ENCODE measurements at places on chromosomes 4 and X.

DNA sequence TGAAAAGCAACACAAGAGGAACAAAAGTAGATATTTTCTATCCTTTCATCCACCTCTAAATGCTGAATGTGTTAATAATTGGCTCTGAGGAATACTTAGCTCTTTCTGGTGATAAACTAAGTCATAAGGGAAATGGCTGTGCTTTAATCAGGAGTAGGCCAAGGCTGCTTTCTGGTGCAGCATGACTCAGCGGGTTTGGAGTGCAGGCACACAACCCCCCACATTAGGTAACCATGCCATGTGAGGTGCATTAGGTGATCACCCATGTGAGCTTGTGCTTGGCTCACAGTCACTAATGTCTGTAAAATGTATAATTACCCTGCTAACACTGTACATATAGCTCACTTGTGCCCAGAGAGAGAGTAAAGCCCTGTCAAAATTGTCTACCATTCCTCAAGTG is 57.2 kb downstream of the USP38 start:
- DNase-seq, result no peak

DNA sequence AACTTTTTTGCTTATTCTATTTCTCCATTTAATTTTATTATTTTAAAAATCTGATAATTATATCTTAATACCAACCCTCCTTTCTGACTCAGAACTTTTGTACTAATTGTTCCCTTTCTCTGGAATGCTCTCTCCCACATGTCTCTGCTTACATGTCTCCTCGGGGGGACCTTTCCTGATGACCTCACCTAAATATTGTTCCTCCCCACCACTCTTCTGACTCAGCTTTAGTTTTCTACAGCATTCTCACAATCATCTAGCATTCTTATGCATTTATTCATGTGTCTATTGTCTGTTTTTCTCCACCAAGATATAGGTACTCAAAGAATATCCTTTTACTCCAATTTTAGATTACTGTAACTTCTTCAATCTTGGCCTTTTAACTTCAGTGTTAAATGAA is 128.7 kb downstream of the MSL3 start:
- no peak for DNase-seq

DNA sequence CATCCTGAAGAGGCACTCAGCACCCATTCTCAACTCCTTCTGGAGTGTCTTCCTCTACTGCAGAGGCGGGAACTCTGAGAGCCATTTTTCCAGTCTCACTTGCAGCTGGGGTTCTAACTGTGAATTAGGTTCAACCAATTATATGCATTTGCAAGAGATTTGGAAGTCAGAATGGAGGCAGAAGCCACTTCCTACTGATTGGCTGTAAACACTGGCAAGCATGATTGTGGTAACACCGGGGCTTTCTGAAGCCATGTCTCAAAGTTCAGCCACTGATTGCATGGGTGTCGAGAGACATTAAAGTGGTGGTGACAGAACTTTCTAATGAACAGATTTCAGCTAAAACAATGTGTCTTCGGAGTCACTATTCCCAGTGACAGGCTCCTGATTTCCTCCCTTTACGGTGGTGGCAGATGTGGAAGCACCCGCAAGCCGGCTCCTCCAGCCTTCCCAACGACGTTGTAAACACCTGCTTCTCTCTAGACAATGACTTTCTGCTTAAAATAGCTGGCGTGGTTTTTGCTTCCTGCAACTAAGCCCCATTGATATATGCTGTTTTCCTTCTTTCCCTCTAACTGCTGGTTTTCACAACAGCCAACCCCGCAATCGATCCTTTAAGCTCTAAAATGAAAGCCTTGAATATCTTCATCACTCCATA is 92.0 kb downstream of the IRF2 start:
- no peak for DNase-seq

DNA sequence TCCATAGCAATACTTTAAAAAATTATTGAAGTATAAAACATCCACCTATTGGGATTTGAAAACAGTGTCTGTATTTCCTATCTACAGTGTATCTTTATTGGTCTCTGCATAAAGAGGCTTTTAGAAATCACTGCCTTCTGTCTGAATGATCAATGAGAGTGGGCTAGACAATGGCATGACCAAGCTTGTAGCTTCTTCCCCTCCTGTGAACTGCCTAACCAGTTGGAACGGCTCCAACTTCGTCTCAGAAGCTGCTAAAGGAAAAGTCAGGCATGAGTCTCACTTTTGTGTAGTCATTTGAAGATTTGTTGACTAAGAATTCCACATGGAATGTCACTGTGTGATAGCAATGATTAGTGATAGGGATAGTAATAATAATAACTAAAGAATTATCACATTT is 64.2 kb downstream of the INTS12 start:
- DNase-seq, result no peak

- no peak for DNase-seq
These were observed 288.4 kb upstream of the NRK start for GRCh38 chrX:105533951-105534350.

DNA sequence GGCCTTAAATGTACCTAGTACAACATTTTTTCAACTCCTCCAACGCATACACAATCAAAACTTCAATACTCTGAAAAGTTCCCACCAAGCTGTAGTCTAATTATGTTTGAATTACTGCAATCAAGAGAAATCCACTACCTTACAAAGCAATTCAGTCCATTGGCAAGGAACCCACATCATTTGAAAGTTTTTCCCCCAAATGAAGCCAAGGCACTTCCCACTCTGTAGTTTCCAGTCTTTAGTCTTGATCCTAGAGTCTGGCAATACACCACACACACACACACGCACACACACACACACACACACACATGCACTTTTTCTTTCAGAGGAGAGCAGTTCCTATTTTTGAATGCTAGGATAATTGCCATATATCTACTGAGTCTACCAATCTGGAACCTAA is 79.6 kb downstream of the ANTXR2 start:
- DNase-seq, result no peak

- DNase-seq, result no peak
These were observed 91.4 kb upstream of the FAM241A start for GRCh38 chr4:112053825-112054350.

GRCh38 chrX:55919367-55920221 is 202.0 kb downstream of the RRAGB start:
- DNase-seq, result no peak
